Adrenal gland (tissue), 19 donors: ENCODE measurements at places on chromosomes 2 and 18.

GRCh38 chr2:206084439-206084869 is 1.5 kb downstream of the INO80D start:
- peak; percentile 89 for DNase-seq

- no peak for DNase-seq
Measured at GRCh38 chr2:198040835-198041234, 236.4 kb downstream of the PLCL1 start.

DNA sequence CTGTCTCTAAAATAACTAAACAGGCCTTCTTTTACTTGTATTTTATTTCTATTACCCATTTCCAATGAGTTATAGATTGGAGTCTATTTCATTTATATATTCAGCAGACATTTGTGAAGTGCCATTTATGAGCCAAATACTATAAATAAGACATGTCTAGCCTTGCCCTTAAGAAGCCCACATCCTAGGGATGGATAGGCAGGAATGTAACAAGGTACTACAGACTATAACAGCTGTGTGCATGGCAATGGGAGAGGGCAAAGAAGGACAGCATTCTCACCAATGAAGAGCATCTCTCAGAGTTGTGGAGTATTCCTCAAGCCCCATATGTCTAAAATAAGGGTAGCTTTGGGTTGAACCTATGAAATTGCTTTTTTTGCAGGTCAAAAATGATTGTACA is 161.9 kb upstream of the RASGRP3 start:
- no peak for DNase-seq

- no peak for DNase-seq
Measured at GRCh38 chr2:124001696-124002430, 23.2 kb upstream of the CNTNAP5 start.

- DNase-seq, result no peak
Measured at GRCh38 chr2:17057109-17058017, 391.7 kb upstream of the CYRIA start.

- no peak for DNase-seq
Measured at GRCh38 chr2:14235667-14236066, 396.9 kb upstream of the LRATD1 start.

GRCh38 chr2:162172802-162173370 is 20.8 kb upstream of the GCG start:
- DNase-seq, result no peak

GRCh38 chr2:3575534-3576262 is 638 bp downstream of the RPS7 start:
- peak; percentile 31 for DNase-seq

- no peak for DNase-seq
Measured at GRCh38 chr2:134167015-134167414, 86.9 kb upstream of the MGAT5 start.

GRCh38 chr2:109242210-109242653 is 113.2 kb downstream of the SH3RF3 start:
- peak; percentile 37 for DNase-seq

DNA sequence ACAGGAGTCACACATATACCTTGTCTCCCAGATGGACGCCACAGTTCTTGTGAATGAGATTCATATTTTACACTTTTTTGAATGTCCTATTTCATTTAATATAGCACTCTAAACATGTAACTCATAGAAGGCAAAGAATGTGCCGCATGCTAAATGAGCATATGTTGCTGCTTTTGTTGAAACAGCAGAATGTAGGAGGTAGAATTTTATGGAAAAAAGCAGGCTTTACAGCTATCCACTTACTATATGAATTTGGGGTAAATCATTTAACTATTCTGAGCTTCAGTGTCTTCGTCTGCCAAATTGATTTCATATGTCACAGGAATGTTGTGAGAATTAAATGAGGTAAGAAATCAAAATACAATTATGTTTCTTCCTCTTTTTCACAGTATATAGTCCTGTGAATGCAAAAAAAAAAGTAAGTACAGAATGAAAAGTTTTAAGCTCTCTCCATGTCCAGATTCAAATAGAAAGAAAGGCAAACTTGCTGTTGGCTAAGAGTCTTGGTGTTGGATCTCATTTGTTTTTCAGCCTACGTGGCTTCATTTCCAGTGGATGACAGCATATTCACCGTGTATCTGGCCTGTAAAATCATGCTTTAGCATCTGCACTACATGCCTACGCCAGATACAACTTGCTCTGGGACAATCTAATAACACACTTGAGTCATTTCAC is 154.7 kb upstream of the CNTNAP5 start:
- DNase-seq, result no peak

DNA sequence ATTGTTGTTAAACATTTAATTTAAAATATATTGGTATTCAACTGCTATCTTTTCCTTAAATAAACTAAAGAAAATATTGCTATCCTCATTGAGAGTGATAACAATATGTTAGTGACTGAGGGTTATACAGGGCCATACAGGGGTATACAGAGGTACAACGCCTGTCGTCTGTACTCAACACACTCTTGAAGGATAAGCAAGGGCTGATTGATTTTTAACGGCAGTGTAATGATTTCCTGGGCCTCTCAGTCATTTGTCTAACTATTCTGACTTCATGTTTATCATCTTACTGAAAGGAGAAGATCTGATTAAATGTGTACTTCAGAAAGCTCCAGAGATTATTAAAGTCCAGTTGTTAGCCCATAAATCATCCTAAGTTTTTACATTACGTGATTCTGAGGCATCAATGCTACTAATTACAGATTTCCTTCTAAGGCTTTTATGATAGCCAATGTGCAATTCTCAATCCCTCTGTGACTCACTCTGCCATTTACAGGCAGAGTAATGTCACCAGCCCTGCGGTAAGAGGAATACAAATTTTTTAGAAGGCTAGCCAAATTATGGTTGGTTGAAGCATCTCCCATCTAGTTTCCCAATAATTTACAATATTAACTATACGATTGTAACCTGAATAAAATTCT is 893.0 kb upstream of the CHAC2 start:
- DNase-seq, result no peak

GRCh38 chr2:78029392-78029995 is 507.3 kb upstream of the LRRTM4 start:
- no peak for DNase-seq

GRCh38 chr2:11777066-11777782 is 30.8 kb downstream of the LPIN1 start:
- DNase-seq, result no peak

GRCh38 chr18:40851014-40851429 is 1104.0 kb upstream of the PIK3C3 start:
- no peak for DNase-seq

GRCh38 chr2:205682239-205682970 is at the start of gene NRP2:
Gene NRP2, plus strand, starts transcription at chr2:205682501. Its CDS starts 790 bp downstream, at chr2:205683291.
- DNase-seq, result peak; percentile 96

DNA sequence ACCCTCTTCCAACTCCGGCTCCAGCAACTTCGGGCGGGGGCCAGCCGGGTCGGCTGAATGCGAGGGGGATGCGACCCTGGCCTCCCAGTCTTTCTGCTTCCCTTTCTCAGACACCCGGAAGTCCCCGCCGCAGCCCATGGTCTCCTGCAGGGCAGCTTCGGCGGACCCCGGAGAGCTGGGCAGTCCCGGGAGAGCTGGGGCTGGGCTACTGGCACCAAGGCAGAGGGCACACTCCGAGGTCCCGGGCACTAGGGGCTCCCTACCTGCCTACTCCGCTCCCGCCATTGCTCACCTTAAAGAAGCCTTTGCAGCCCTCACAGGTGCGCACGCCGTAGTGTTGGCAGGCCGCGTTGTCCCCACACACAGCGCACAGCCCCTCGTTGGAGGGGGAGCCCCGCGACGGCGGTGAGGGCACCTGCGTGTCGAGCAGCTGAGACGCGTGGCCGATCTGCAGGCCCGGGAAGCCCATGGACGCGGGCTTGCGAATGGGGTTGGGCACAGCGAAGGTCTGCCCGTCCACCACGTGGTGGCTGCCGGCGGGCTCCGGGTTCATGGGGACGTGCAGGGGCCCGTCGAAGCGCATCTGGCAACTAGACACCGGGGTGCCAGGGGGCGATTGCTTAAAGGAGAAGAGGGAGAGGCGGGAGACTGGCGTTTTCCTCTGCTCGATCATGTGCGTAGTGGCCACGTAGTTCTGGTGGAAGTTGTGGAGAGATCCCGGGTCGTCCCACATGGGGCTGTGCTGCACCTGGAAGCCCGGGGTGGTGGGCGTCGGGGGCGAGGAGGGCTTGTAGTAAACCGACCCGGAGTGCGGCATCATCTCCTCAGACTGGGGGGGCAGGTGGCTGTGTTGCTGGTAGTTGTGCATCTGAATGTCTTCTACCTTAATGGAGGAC is 3.2 kb downstream of the NR4A2 start:
- DNase-seq, result no peak

DNA sequence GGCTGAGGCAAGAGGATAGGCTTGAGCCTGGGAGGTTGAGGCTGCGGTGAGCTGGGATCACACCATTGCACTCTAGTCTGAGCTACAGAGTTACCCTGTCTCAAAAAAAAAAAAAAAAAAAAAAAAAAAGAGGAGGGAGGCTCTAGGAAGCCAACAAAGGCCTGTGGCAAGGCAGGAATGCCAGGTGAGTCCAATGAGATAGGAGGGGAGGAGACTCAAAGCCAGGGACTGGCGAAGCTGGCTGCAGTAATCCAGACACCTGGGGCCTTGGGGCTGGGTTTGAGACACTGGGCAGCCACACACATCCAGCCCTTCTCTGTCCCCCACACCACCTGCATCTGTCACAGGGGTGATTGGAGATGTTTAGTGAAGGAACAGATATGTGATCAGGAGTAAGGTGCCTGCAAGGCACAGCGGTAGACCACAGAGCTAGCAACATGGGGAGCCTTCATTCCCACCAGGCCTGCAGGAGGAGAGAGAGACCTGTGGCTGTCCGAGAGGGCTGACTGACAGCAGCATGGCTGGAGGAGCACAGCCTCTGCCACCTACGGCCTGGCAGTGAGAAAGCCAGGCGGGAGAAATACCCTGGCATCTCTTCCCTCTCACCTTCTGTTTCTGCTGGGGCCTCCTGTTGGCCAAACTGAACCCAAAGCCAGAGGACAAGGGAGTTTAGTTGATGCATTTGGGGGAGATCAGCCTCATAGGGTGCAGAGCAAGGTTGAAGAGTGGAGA is 9.5 kb downstream of the CHPF start:
- no peak for DNase-seq

- no peak for DNase-seq
Measured at GRCh38 chr2:29123617-29124349, 8.6 kb downstream of the CLIP4 start.

DNA sequence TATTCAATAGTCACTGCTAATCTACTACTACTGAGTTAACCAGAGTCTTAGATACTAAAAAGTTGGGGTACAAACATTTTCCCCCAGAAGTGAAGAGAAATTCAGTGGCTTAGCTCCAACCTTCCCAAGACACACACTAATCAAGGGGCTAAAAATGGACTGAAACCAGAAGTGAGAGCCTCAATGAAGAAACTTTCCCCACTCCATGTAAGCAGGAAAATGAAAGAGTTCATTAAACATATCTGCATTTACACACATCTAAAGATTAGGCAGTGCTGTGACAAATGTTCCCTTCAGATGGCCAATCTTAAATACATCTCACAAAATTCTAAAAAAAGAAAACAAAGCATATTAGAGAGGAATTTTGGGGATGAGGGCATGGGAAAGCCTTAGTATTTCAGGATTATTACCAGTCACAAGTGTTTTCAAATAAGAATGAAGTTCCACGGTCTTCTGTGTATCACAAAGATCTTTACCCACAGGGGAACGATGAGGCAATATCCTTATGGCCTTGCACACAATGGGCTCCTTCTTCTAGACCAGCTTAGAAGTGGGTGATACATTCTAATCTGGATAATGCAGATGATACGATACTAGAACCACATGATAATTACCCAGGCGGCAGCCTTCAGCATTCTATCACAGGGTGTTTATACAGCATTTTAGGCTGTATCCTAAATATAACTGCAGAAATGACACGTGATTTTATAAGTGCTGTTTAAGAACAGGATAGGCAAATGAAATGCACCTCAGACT is 17.1 kb downstream of the ANKRD44 start:
- DNase-seq, result no peak

DNA sequence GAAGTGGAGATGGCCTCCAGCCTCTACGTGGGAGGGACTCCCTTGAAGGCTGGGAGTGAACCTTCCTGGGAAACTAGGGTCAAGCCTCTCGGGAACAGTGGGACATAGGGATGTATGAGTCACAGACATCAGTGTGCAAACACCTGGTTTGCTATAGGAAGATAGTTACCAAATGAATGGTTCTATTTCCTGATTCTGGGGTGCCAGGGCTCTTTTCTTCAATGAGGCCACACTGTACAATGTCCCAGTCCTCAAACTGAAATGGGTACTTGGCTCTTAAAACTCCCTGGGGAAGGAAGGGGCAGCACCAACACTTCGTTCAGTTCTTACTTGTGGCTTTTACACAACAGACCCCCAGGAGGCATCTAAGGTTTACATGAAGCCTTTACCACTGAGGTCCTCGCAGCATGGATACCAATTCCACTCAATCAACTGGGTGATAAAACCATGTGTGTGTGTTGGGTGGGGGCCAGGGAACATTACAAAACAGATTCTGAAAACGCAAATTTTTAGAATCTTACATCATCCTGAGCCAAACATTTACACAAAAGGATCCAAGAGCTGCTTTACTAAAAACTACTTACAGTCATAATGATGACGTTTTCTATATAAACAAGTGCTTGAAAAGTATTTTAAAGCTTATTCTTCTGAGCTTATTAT is 10.4 kb downstream of the ERFE start:
- no peak for DNase-seq

DNA sequence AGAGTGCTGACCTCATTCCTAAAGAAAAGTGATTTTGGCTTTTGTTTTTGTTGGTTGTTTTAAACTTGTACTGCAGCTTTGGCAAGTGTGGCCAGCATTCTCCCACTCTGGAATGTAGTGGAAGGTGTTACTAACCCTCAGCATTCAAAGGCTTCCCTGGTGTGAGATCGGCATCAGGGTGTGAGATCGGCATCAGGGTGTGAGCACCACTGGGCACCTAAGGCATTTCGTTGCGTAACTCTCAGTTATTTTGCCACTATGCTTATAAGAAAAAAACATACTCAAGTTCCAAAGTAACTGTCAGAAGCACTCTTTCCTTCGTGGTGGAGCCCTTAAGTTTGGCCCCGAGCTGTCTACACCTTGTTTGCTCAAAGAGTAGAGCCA is 1.7 kb downstream of the CYBRD1 start:
- no peak for DNase-seq

DNA sequence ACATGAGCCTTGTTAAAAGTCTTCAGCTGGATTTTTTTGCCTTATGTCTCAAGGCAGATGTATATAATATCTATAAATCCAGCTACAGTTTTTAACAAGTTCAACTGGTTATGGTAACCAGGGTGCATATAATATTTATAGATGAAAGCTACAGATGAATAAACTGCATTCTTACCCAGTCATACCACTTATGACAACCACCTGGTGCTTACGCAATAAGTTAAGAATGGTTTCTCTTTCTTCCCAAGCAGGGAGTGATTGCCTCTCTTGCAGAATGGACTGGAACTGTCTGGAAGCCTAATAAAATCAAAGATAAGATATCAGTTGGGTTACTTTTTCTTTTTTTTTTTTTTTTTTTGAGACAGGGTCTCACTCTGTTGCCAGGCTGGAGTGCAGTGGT is 19.6 kb downstream of the DHX57 start:
- DNase-seq, result no peak

- DNase-seq, result no peak
Measured at GRCh38 chr2:19736191-19736831, 165.5 kb downstream of the TTC32 start.
